G401 (cell line): ENCODE measurements at places on chromosomes 6 and 20. TPM values are rescaled to one million over a fixed set of nuclear protein-coding genes. Genes with fewer than 3 reads are reported as not detected.

GRCh38 chr20:46214824-46215488, 93.3 kb downstream of the CDH22 start:
- peak; percentile 47 for DNase-seq

GRCh38 chr6:41545703-41546474, at the start of gene FOXP4:
FOXP4 (plus strand) TSS chr6:41546381; CDS start chr6:41565761, 19,380 bp downstream.
- DNase-seq = peak; percentile 93

- DNase-seq = no peak
Observed at GRCh38 chr6:36666287-36666686, 12.2 kb upstream of the CDKN1A start.

DNA sequence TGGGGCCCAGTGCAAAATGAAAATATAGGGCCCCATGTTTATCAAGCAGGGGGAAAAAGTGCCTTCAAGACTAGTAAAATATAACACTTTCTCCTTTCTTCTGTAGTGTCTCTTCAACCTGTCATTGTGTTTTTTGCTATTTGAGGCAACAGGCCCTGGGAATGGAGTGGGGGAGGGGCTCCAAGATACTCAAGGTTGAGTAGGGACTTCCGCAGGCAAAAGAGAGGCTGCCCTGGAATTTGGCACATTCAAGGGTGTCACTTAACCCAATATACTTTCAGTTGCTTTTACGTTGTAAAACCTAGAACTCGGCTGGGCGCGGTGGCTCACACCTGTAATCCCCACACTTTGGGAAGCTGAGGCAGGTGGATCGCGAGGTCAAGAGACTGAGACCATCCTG, 154.9 kb downstream of the ALDH8A1 start:
- no peak for DNase-seq

GRCh38 chr20:25346349-25346748, 44.3 kb downstream of the ABHD12 start:
- no peak for DNase-seq

GRCh38 chr6:129709196-129709768, 695 bp downstream of the ARHGAP18 start:
- DNase-seq = peak; percentile 3

DNA sequence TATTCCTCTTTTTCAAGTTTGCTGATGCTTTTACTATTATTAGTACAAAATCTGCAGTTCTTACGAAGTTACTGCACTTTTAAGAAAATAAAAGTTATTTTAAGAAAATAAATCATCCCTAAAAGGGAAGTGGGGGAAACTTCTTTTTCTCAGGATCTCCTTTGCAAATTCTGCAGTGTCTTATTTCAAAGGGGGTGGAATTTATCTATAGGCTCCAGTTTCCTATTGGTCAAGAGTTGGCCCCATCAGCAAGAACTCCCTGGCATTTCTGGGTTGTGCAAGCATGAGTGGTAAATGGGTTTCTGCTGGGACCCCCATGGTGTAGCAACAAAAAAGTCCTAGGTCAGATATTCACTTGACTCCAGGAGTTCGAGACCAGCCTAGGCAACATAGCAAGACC, 136.3 kb upstream of the PRDM1 start:
- DNase-seq = no peak

DNA sequence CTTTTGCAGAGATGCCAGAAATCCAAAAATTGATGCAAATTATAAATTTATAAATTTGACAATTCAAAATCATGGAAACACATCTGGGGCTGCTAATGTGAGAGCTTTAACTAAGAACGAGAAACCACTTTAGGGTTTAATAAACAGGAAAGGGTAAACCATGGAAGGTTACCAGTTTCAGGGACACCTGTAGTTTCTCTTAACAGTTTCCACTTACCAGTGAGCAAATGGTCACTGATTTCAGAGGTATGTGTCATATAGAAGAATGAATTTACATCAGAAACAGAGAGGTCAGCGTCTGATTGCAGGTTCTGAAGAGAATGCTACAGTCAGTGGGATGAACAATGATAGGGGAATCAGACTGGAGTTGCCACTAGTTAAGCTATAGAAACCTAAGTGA, 24.8 kb upstream of the PCSK2 start:
- no peak for DNase-seq

DNA sequence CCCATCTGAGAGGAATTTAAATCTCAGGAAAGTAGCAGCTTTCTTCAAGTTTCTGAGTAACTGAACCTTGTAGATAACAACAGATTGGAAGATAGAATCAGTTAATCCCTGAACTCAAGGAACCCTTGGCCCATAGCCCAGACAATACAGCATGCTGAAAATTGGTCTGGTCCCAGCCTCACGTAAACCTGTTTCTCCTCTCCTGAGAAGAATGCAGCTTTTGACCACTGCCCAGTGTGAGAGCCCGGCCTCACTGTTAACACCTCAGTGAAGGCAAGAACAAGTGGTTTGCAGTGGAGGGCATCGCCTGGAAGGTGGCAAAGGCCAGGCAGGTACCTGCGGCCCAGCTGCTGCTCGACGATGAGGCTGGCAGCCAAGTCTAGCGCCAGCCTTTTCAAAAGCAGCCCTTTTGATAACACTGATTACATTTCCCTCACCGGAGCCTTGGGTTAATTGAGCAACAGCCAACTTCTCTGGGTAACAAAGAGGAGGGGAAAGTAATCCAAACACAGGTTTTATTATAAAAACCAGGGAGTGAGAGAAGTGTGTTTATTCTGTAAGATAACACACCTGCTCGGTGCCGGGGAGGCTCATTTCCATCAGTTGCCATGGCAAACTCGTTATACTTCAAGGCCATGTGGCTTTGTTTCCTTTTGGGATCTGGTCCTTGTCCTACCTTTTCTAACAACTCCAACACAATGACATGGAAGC, 54.0 kb downstream of the TRAF3IP2 start:
- peak; percentile 83 for DNase-seq

GRCh38 chr20:64167676-64168075, 3.4 kb downstream of the MYT1 start:
- no peak for DNase-seq

DNA sequence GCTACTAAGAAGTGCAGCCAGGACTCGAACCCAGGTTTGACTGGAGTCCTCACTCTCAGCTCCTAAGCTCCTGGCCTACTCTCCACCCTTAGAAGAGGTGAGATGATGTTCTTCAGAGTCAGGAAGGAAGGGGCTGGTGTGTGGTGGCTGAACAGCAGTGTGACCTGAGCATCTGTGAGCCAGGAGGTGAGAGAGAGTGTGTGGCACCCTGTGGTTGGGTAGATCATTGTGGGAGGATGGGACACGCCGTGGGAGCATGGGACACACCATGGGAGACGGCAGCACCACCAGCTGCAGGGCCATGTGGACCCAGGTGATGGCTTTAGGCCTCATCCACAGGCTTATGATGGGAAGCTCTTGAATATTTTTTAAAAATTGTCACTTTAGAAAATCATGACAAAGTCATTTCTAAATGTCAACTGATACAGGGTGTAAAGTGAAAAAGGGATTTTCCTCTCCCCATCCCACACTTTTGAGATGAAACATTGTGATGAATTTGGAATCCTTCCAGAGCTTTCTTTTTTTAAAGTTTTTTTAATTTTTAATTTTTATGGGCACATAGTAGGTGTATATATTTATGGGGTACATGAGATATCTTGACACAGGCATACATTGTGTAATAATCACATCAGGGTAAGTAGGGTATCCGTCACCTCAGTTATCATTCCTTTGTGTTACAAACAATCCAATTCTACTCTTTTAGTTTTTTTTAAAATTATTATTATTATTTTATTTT, 31.6 kb downstream of the SRC start:
- DNase-seq = no peak

- DNase-seq = peak; percentile 70
Observed at GRCh38 chr6:132797951-132798868, at the start of gene SLC18B1. SLC18B1 (minus strand) TSS chr6:132798637; CDS start chr6:132798456, 181 bp downstream.

DNA sequence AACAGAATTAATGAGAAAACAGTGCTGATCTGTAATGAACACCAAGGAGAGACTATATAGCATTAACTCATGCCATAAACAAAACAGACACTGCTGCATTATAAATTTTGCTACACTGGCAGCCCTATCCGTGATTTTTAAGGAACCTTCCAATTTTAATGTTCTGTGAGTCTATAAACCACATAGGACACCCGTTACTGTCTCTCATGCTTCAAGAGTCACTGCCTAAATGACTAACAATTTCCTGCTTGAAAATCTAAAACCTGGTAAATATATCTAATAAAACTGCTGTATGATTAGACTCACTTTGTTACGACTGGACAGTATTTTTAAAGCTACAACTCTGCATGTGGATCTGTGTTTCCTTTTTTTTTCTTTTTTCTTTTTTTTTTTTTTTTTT, 8.7 kb downstream of the CHD6 start:
- no peak for DNase-seq

DNA sequence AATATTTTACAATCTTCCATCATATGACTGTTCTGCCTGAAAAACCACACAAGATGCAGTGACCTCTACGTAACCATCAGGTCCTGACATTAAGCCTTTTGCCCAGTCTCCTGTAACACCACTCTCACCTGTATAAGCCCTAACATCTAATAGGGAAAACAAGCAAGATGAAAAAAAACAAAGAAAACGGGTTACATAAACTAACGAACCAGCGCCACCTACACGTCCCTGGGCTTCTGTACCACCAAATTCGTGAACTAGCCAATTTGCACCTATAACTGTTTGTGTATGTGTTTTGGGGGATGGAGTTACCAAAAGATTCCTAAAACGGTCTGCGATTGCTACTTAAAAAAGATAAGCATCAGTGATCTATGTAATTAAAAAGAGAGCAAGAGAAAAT, 70.2 kb downstream of the BLOC1S5 start:
- DNase-seq = no peak

- no peak for DNase-seq
Observed at GRCh38 chr20:24806705-24807676, 142.1 kb upstream of the CST7 start.

DNA sequence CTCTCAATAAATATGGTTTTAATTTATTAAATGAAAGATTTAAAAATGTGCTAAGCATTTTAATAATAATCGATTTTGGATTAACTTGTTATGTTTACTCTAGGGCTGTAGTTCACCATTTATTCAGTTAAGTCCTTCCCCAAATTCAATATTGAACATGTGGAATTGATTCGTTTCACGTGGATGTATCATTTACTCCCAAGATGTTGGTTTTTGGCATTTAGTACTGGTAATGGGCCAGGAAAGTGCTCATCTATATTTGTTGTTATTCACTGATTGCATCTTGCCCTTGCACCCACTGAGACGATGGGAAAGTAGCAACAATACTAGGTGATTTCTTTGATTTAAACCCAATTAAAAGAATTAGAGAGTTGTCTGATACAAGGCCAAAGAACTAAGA, 97.1 kb downstream of the ESR1 start:
- DNase-seq = no peak

- DNase-seq = no peak
Observed at GRCh38 chr6:22306741-22307466, 10.1 kb upstream of the PRL start.

DNA sequence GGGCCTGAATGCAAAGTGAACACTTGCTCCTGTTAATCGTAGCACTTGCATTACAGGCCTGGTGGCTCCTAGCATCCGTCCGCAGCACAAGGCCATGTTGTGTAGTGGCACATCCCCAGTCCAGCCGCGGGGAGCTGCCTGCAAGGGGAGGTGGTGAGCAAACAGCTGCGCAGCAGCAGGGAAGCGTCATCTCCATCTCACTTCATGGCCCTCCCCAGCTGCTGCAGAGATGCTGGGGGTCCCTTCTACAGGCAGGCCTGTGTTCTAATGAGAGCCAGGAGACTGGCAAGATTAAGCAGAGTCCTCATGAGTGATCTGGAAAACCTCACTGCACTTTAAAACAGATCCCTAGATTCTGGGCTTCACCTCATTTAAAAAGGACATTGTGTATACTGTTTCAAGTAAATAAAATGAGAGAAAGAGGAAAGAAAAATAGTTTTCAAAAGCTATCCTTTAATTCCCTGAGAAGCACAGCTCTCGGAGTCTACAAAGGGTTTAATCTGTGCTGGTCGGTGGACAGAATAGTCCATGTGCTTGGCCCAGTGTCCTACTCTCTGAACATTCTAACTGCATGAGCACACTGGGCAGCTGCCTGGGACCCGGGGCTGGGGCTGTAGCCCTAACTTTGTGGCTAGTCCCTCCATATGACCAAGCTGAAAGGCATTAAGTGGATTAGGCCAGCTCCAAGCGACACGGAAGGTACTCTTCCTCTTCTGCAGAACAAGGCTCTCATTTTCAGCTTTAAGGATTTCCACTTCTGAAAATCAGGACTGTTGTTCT, 125.8 kb downstream of the LY86 start:
- no peak for DNase-seq

GRCh38 chr6:67875877-67876383, 759.2 kb upstream of the ADGRB3 start:
- no peak for DNase-seq

- no peak for DNase-seq
Observed at GRCh38 chr6:83474309-83474708, 38.0 kb upstream of the PRSS35 start.

- DNase-seq = no peak
Observed at GRCh38 chr6:116406678-116407345, 36.1 kb downstream of the DSE start.

DNA sequence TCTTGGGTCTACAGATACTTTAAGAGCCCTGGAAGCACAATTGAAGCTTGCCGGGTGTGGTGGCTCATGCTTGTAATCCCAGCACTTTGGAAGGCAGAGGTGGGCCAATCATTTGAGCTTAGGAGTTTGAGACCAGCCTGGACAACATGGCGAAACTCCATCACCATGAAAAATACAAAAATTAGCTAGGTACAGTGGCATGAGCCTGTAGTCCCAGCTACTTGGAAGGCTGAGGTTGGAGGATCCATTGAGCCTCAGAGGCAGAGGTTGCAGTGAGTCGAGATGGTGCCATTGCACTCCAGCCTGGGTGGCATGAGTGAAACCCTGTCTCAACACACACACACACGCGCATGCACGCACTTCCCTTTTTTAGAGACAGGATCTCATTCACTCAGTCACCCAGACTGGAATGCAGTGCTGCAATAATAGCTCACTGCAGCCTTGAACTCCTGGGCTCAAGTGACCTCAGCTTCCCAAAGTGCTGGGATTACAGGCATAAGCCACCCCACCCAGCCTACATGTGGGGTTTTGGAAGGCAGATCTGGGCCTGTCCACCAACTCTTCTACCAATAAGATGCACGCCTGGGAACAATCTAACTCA, 182.5 kb upstream of the JARID2 start:
- no peak for DNase-seq

- DNase-seq = no peak
Observed at GRCh38 chr6:3610206-3610605, 141.3 kb downstream of the PXDC1 start.

The ZNF512B gene
- total RNA-seq = 5.5 and 5.9 TPM in 2 replicates

The ENPP4 gene
- not detected in 2 replicates for total RNA-seq

The PGC gene
- not detected in 2 replicates for total RNA-seq

The TMEM74B gene
- 1.2 TPM in 1 of 2 replicates, not detected in the other for total RNA-seq

The CLVS2 gene
- not detected in 2 replicates for total RNA-seq

The CDK19 gene
- 5.2 and 17.2 TPM in 2 replicates for total RNA-seq

The KIF6 gene
- total RNA-seq = 0.20 and 0.62 TPM in 2 replicates

The AGER gene
- 3.8 and 17.4 TPM in 2 replicates for total RNA-seq

The TPD52L1 gene
- 248 and 276 TPM in 2 replicates for total RNA-seq

The RBCK1 gene
- total RNA-seq = 52.4 and 58.5 TPM in 2 replicates

The SNHG17 gene
- 64.7 and 97.1 TPM in 2 replicates for total RNA-seq

The SLC44A4 gene
- 0.18 and 0.41 TPM in 2 replicates for total RNA-seq

The KCNS1 gene
- not detected in 2 replicates for total RNA-seq

The SLC17A3 gene
- not detected in 2 replicates for total RNA-seq

The REM1 gene
- not detected in 2 replicates for total RNA-seq

The VSX1 gene
- not detected in 2 replicates for total RNA-seq

The CNBD2 gene
- total RNA-seq = 5.8 and 8.6 TPM in 2 replicates

The ZNF311 gene
- total RNA-seq = not detected in 2 replicates
